ENCODE measurements at places on chromosomes 11 and 22.

DNA sequence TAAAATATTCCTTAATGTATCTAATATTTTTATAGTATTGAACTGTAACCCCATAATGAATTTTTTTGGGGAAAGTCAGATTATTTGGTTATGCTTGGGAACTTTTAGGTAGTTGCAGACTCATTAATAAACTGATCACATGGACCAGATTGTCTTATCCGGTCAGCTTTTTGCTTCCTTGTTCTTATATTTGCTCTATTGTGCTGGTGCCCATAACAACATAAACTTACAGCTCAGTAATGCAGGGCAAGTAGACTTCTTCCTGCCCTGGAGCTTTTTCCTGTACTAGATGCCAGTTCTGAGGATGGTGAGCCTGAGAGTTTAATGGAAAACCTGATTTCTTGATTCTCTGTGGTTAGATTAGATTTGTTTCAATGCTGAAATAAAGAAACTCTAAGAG, 53.2 kb downstream of the MTMR3 start:
- no peak for DNase-seq

DNA sequence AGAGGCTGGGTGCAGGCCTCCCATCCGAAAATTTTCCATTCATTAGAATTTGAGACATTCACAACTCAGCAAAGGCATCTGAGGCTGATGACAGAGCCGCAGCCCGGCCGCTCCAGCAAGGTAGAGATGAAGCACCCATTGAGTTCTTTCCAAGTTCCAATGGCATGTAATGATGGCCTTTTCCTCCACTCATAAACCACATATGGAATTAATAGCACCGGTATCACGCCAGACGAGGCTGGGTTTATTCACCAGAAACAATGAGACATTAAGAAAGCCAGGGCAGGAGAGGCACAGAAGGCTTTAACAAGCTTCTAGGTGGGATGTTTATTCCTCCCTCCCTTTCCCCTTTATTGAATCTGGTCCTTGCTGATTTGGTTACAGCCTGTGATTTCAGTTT, 534.4 kb downstream of the MN1 start:
- DNase-seq, result no peak

GRCh38 chr11:35282221-35282882, 137.0 kb downstream of the SLC1A2 start:
- no peak for DNase-seq

DNA sequence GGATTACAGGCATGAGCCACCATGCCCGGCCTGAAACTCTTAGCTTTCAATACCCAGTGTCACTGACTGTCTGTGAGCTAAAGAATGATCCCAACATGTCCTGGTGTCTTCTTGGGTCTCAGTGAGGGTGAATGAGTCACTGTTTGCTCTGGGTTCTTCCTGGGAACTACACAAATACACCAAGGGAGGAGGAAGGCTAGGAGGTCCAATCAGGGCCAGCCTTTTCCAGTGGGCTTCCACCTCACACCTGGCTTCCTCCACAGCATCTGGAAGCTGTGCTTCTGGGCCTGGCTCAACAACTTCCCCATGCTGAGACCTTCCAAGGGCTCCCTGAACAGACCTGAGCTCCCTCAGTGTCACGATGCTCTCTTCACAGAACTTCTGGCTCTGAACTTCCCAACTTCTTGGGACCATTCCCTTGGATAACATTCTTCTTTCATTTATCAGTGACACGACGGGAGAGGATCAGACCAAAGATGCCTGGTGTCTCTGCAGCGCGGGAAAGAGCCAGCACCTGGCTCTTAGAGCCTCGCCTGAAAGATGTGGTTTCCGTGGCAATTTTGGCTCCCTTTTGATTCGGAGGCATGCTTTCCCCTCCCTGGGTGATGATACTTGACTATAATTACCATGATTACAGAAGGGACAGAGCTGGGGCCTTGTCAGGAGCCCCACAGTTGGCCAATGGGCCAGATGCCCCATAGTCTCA, 22.3 kb upstream of the CHRM4 start:
- no peak for DNase-seq

GRCh38 chr11:38330578-38330977, 1732.5 kb upstream of the RAG2 start:
- DNase-seq, result no peak

GRCh38 chr11:126090452-126090851, 27.8 kb upstream of the CDON start:
- DNase-seq, result no peak

Measured in activated CD4-positive, alpha-beta T cell treated with anti-CD3 and anti-CD28 coated beads, Interleukin-2, amount 50 U/mL, for 24 hours (primary cell).